ENCODE measurements at places on chromosomes 5 and 9. TPM values are rescaled to one million over a fixed set of nuclear protein-coding genes. Genes with fewer than 3 reads are reported as not detected.

The MCC gene
- 28.6 TPM for total RNA-seq

The GARIN3 gene
- not detected for total RNA-seq

The NELFB gene
- total RNA-seq = 38.5 TPM

The PCDHB13 gene
- 4.3 TPM for total RNA-seq

The FOXD4L3 gene
- not detected for total RNA-seq

The CD72 gene
- total RNA-seq = 0.59 TPM

DNA sequence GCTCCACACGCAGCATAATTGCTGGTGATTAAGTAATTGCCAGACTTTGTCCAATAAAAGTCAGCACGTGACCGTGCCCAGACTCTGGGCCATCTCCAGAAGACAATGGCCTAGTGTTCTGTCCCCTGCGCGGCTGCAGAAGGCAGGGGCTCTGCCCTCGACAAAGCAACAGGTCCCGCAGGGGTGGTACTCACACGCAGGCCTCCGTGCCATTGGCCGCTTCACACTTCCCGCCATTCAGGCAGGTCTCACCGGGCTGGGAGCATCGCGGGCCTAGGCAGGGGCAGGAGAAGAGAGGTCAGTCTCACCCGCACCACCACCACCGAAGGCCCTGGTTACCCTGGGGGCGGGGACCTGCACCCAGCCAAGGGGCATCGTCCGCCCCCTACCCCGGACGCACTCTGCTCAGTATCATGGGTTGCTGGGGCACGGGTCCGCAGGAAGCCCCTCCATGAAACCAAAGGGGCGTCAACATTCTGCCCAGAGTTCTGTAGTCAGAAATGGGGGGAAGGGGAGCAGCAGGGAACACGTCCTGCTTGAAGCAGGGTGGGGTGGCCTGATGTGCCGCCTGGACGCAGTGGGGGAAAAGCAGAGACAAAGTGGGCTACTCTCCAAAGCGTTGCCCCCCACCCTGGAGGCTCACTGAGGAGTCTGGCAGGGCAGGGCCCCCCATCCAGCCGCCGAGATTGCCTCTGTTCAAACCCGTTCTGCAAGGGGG, 1.9 kb downstream of the NOTCH1 start:
- DNase-seq = peak; percentile 83

DNA sequence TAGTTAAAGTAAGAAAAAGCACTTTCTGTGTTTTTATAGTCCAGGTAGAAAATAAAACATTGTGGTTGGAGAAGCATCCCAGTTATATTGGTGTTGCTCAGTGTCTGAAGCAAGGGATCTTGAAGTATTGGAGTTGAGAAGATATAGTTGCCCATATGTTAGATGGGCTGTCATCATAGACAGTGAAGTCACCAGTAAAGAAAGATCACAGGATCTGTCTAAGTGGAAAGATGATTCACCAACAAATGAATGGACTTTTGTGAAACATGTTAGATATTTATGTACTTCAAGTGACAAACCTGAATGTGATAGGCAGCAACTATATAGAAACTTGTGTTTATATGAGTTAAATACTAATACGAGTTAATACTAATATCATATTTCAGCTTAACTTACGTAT, 11.7 kb downstream of the OGN start:
- DNase-seq = no peak

- no peak for DNase-seq
Observed at GRCh38 chr9:99253772-99254431, 31.8 kb downstream of the SEC61B start.

DNA sequence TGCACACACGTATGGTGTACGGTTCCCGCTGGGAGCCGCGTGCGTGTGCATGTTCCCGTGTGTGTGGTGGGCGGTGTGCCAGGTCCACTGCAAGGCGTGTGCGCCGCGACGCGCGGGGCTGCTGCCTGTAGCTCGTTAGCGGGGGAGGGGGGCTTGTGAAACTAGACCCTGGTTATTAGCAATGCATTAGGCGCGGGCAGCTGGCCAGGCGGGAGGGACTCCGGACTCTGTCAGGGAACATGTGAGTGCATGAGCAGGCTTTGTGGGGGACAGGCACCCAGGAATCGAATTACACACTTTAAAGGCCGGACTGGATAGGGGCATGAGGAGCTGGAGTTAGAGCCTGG, 32.2 kb upstream of the ENHO start:
- peak; percentile 66 for DNase-seq

- DNase-seq = no peak
Observed at GRCh38 chr9:125854553-125855275, 107.5 kb downstream of the PBX3 start.

DNA sequence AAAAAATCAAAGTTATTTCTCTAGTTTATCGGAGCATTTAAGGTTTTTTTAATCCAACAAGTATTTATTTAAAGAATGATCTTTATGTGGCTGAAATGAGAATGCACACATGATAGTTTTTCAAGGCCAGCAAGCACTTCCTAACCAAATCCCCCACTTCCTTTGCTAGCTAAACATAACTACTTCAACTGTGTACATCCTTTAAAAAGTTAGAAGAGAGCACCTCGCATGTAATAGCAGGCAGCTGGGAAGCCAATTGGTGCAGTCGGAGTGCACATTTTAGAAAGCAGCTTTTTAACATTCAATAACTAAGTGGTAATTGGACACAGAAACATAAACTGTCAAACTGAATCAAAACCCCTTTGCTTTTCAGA, 245.7 kb downstream of the BNC2 start:
- DNase-seq = no peak

DNA sequence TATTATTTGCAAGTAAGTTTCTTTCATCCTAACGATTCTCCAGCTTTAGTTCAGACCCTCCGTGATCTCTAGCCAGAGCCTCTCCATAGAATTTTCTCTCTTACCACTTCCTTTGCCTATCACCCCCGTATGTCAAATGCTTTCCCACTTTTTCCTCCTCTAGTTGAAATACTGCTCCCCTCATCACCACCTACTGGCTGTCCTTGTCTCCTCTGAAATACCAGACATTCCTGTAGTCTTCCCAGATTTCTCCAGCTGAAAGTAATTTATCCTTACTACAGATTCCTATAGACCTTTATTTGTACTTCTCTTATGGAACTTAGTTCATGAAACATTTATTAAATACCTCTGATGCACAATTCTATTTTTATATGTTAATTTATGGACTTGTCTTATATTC, 36.0 kb upstream of the GLIPR2 start:
- DNase-seq = no peak

- no peak for DNase-seq
Observed at GRCh38 chr5:10073441-10074104, 176.1 kb downstream of the ATPSCKMT start.

GRCh38 chr5:41598011-41598410, 87.6 kb upstream of the PLCXD3 start:
- DNase-seq = no peak

DNA sequence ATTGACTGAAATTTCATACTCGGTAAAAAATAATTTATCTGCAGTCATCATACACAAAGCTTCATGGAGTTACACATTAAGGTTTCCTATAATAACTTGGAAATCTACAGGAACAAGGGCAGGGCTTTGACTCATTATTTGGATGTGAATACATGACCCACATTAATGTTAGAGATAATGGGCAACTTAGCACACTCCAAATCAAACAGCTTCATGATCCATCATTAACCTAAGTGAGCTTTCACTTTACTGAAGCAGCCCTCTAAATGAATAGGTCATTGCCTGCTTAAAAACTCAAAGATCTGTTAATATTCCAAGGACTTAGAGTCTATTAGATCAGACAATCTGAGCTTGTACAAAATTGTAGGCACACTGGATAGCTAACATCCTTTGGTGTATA, 9.0 kb downstream of the CDH12 start:
- DNase-seq = no peak

DNA sequence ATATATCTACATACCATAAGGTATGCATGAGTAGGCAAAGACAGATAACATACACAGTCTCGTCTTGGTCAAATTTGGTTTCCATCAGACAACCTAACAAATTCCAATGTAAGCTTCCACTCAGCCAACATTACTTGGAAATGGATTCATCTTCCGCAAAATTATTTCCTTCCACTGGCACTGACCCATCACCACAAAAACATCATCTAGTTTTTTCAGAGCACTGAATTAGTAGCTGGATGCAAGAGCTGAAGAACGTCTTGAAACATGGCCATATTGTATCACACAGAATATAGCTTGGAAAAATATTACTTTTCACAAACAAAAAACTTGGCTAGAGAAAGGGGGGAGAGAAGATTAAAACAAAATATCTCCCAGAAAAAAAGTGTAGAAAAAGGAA, 73.5 kb downstream of the EFNA5 start:
- no peak for DNase-seq

All from right cardiac atrium (tissue), 5 donors.